ENCODE measurements at places on chromosomes 7 and 10.
A peak's percentile ranks its signal among the peaks of the same experiment; 100 is the strongest.

GRCh38 chr7:158613481-158613880 lies 25.9 kb upstream of the PTPRN2 start:
- no peak for DNase-seq

- no peak for DNase-seq
Observed at GRCh38 chr10:133353202-133353959, 4.4 kb downstream of the FUOM start.

DNA sequence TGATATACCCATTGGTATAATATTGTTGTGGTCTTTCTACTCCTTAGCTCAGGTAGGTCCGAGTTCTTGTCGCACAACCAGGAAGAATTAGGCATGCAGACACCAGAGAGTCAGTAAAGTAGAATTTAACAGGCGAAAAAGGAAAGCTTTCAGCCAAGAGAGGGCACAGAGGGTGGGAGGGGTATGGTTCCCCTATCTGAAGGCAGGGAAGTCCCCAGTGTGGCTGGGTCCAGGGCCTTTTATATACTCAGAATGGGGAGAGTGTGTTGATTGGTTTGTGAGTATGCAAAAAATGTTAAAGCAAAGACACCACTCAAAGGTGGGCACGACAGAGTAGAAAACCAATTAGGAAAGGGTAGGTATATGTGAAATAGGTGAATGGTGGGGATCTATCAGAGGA lies 53.9 kb downstream of the IMMP2L start:
- no peak for DNase-seq

DNA sequence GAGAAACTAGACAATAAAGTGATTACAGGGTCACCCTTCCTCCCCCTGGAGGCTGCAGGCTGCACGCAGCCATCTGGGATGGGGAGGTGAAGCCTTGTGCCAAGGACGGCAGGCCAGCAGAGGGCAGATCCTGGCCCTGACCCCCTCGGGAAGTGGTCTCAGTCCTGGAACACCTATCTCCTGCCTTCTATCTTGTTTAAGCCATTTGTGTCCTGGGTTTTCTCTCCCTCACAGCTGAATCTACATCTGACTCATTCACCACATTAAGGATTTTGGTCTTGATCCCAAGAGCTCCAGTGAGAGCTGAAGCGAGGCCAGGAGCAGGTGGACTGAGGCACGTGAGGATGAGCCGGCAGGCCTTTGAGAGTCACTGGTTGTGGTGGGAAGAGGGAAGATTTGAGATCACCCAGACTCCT lies 16.4 kb upstream of the PARP12 start:
- DNase-seq, result peak; percentile 62

- DNase-seq, result peak; percentile 97
Observed at GRCh38 chr10:17003151-17003550, 126.5 kb downstream of the CUBN start.

GRCh38 chr7:82384051-82384464 lies 59.5 kb downstream of the CACNA2D1 start:
- no peak for DNase-seq

DNA sequence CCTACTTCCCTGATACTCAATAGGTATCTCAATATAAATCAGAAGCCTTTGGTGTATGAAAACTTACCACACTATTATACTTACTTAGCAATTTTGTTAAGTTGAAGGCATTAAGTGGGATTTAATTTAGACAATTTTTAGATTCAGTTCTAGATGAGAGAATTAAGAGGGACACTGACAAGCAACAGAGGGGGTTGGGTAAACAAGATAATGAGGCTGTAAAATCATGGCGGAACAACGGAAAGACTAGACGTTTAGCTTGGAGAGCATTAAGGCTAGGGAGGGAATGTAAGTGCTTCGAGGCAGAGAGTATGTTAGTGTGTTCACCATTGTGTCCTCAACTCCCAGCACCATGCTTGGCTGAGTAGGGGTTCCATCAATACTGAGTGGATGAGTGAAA lies 71.3 kb downstream of the DENND11 start:
- DNase-seq, result no peak

DNA sequence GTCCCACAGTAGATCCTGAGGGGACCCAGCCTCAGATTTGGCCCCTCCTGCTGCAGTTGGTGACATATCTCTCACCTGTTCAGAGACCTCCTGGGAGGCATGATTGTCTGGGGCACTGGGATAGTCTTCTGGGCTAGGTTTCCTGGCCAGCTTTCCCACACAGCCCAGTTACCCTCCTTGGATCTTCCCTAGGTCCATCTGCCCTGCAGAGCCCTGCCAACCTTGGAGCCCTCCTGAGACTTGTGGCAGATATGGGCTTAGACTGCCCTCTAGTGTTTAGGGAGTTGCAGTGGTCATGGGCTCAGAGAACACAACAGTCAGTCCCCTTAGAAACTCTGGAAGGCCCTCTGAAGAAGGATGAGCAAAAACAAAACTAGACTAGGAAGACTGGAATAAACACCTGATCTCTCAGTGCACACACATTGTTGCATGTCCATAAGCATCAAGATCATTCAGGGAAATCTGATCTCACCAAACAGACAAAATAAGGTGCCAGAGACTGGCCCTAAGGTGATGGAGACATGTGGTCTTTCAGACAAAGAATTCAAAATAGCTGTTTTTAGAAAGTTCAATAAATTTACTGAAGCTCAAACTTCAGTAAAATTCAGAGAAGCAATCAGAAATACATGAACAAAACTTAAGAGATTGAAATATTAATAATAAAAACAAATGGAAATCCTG lies 324.6 kb downstream of the ATRNL1 start:
- DNase-seq, result peak; percentile 49

GRCh38 chr10:92894081-92894655 lies 45.8 kb downstream of the EXOC6 start:
- no peak for DNase-seq

- peak; percentile 76 for DNase-seq
Observed at GRCh38 chr7:20596653-20597052, 18.8 kb upstream of the ABCB5 start.

DNA sequence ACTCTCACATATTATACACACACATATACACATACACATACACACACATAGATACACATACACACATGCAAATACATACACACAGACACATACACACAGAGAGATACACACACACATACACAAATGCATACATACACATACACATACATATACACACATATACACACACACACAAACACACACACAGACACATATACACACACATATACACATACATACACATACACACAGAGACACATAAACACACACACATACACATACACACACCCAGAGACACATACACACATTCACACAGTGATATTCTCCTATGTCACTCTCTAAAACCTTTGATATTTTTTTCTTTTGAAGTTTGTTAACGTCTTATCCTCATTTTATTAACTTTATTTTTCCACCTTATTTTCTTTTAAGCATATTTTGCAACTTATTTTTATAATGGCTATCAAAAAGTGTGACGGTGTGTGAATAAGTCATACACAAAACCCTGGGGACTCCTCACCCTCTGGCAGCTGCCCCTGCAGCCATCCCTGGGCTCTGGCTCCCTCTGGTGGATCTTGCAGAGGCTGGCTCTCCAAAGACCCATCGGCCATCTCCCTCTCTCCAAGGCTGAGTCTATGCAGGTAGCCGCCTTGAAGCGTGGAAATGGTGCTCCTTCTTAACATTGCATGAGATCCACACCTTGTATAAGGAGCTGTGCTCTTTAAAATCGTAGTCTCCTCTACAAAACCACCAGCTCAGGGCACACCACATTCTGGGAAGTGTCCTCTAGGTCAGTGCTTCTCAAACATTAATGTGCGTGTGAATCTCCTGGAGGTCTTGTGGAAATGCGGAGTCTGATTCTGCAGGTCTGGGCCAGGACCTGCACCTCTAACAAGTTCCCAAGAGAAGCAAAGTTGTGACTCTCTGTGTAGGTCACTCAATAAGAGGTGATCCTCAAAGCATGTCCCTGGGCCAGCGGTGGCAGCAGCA lies 4.1 kb upstream of the C10orf120 start:
- peak; percentile 29 for DNase-seq

DNA sequence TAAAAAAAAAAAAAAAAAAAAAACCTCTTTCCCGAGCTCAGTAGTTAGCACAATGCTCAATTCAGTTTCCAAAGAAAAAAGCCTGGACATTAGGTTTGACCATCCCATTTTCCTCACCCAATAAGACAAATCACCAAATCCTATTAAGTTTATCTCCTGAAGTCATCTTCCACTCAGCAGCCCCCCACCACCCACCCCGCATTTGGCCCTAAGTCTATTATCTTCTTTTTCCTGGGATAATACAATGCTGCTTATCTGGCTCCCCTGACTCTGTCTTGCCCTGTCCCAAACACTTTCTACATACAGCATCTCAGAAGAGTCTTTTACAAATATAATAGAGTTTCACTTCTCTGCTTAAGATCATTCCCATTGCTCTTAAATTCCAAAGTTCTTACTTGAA lies 17.8 kb upstream of the LMOD2 start:
- no peak for DNase-seq

- no peak for DNase-seq
Observed at GRCh38 chr7:137235434-137235833, 108.1 kb downstream of the PTN start.

DNA sequence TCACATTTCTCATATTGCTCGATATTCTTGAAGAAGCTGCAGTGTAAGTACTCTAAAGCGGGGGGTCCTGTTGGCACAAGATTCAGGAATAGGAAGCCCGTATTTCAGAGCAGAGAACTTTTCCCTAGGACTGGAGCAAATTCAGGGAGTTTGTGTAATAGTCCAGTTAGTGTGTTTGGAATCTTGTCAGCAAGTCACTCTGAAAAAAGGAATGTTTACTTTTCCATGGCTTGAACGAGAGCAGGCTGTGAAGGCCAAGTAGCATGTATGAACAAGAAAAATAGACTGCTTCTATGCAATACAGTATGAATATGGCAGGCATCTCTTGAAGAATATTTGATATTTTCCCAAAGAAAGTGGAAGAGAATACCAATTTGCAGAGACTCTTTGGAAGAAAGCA lies 39.8 kb downstream of the CDC123 start:
- no peak for DNase-seq

- peak; percentile 67 for DNase-seq
Observed at GRCh38 chr10:68471586-68472408, at the start of gene DNA2. Gene DNA2 (minus strand): TSS chr10:68471973. CDS start chr10:68471864, 109 bp downstream.

GRCh38 chr7:47233996-47234395 lies 347.9 kb downstream of the TNS3 start:
- DNase-seq, result no peak

- no peak for DNase-seq
Observed at GRCh38 chr7:140926021-140926817, 1.5 kb upstream of the BRAF start.

Data from RCC 7860 (cell line).